Kidney capillary endothelial cell (primary cell): ENCODE measurements at places on chromosomes 6 and 20.

DNA sequence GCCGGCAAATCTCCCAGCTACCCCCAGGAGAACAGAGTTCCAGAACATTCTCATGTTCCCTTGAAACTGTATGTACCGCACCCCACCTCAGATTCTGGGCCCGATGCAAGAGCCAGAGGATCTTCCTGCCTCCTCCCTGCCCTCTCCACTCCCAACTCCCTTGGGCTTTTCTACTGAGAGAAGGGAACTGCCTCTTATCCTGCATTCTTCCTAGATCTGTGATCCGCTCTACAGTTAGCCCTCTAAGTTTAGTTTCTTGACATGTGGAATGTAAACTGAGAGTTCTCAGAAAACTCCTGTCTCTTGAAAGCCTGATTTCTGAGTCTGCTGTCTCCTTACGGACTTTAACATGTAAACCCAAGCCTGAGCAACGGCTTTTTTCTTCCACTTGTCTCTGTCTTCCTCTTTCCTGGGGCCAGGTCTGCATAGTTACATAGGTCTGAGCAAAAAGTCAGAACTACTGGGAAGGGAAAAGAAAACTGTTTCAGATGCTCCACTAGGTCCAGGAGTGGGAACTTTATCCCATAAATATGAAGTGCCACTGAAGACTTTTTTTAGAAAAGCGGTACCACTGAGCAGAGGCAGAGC lies 86.5 kb upstream of the TNFAIP3 start:
- DNase-seq = no peak

GRCh38 chr6:3926150-3926482 lies 76.9 kb downstream of the FAM50B start:
- DNase-seq = no peak

DNA sequence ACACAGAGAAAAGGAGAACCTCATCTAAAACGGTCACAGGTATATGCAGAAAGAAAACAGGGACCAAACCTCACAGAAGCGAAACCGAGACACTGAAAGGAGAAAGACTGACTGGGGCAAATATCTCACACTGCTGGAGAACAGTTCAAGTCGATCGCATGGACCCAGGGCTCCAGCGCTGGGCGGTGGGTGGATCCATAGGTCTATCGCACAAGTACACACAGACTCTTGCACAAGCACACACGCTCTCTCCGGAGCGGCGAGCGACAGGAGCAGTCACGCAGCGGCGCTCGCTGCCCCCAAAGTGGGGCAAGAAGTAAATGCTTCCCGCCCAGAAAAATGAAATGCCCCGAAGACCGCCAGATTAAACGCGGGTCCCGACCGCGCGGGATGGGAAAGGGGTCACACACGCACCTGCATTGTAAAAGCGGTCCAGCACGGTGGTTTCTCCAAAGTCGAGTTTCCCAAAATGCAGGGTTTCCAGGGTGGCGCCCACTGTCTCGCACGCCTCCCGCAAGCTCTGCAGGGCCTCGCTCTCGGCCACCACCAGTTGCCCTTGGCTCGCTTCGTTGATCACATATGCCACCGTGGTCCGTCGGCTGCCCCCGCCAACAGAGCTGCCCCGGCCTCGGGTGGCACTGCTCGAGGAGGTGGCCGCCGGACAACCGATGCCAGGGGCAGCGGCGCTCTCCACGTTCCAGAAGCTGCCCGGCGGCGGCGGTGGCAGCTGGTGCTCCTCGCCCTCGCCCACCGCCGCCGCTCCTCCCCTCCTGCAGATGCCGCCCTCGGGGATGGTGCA lies 782 bp downstream of the MAP3K5 start:
- no peak for DNase-seq

- no peak for DNase-seq
Measured at GRCh38 chr6:138507977-138508675, 8.8 kb upstream of the NHSL1 start.

DNA sequence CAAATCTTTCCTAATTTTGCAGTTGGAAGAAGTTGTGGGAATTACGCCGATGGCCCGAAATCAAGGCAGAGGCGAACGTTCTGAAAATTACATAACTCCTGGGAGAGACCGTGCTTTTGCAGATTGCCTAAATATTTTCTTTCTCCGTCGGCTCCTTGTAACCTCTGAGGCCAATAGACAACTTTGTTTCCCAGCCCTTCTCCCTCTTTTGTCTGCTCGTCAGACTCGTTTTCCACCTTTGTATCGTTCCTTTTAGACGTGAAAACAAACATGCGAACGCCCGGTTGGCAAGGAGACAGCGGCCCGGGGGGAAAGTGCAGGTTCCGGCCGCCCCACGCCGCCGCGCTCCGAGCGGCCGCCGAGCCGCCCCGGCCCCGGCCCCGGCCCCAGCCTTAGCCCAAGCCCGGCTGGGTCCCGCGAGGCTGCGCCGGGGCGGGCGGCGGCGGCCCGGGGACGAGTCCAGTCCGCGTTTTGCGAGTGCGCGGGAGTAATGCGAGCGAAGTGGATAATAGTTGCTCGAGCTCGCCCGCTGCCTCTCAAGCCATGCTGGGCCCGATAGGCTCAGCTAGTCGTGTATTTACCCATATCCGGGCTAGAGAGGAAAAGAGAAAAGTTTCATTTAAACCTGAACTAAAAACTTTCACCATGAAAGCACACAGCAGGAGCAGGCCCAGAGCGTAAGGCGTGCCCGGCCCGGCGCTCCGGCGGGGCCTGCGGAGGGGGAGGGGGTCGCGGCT lies at the start of gene ARID1B:
TSS of gene ARID1B (plus strand) at position 539 of the 737 bp plus-strand sequence. CDS start 303 bp downstream, outside the sequence.
- peak; percentile 65 for DNase-seq

DNA sequence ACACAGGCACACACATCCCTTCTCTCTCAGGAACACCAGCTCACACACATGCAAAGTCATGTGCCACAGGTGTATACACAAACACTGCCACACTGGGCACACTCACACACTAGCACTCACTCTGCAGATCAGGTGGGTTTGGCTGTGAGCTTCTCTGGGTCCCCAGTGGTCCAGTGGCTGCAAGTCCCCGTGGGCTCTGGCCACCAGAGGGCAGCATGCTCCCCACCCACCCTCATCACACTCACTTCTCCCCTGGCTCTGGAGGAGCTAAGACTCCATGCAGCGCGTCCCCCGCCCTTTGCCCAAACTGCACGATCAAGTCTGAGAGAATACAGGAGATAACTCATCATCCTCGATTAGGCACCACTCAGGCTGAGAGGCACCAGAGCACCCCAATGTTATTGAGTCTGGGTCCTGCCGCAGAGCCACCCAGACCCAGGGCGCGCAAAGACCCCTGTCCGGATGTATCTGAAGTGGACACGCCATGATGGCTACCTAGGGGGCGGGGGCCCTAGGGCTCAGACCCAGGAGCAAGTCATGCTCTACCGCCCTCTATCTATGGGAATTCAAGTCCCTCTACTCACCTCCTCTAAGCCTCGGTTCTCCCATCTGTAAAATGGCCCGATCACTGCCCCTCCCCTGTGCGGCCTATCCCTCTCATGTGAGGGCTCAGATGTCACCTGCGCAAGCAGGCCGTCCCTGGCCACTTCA lies 90.5 kb downstream of the GRM4 start:
- peak; percentile 55 for DNase-seq
